ENCODE measurements at places on chromosomes 5 and 9. TPM values are rescaled to one million over a fixed set of nuclear protein-coding genes. Genes with fewer than 3 reads are reported as not detected.
A peak's percentile ranks its signal among the peaks of the same experiment; 100 is the strongest.

DNA sequence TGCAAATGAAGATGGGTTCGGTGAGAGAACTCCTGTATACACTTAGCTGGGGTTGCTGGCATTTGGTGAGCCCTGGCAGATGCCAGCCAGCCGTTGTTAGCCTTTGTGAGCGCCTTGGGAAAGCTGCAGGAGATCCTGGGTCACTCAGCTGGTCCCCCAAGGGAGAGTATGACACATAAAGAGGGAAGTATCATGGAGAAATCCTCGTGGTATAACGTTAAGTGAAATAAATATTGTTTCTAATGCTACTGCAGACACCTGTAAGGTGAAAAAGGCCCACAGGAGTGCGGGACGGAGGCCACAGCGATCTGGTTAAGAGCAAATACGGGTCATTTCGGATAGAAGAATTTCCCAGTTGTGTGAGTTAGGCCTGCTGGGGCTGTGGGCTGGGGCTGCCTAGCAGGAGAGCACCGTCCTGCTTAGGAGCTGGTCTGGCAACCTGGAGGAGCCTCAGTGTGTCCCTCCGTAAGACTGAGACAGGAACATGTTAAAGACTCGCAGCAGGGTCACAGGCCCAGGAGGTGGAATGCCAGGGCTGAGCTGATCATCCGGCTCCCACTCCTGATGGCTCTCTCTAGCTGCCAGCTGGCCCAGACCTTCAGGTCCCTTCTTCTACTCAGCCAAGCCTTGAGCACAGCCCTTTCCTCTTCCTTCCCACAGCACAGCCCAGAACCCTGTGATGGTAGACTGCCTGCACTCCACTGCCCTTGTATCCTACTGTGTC, 4.9 kb downstream of the NKX2-5 start:
- DNase-seq: no peak

GRCh38 chr9:86175743-86176456, 76.5 kb upstream of the GOLM1 start:
- DNase-seq: no peak

Gene DNLZ
- total RNA-seq: 6.1 TPM

- DNase-seq: no peak
Measured at GRCh38 chr9:5764130-5764868, 68.6 kb downstream of the ERMP1 start.

DNA sequence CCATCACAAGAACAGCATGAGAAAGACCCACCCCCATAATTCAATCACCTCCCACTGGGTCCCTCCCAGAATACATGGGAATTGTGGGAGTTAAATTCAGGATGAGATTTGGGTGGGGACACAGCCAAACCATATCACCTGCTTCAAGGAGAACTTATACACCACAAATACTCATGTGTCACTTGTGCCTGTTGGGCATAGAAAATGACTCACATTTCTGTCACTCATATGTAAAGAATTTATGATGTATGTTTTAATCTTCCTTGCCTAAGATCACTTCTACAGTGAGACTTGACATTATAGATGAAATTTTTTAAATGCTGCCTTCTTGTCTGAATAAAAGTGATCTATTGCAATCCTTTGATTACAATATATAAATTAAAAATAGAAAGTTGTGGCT, 23.0 kb upstream of the PRDM6 start:
- no peak for DNase-seq

DNA sequence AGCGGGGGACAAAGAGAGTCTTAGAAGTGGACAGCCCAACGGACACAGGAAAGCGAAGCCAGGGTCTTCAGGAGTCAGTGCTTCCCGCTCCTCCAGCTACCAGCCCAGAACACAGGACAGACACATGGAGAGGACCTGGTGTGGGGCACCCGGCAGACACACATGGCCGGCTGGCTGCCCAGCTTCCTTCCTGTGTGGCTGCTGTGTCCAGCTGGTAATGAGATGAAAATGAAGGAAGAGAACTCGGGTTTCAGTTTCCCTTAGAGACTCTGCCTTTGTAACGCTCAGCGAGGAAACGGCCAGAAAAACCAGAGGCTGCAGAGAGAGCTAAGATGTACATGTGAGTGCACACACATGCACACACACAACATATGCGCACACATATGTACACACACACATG, 87.5 kb downstream of the SECISBP2 start:
- no peak for DNase-seq

DNA sequence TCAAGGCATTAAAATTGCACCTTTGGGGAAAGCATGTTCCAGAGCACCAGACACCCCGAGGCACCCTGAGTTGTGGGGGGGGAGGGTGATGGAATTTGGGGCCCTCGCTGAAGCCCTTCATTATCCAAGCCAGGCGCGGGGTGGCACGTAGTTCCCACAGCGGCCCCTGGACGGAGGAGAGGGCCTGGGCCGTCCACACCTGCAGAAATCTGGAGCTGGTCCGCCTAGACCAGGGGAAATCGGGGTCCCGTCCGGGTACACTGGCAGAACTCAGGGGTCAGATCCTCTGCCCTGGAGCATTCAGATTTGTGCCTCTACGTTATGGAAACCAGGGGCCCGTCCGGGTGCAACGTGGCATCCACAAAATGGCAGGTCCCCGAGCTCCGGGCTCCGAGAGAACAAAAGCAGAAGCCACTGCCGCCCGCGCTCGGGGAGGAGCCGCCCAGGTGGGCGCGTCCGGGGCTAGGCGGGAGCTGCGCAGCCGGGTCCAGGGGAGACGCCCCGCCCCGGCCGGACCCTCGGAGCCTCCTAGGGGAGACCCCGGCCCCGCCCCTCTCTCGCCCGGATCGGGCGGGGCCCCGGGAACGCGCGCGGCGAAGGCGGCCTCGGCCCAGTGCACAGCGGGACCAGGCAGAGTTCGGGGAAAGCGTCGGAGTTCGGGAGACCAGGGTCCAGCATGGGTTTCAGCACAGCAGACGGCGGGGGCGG, at the start of gene PLEKHG4B:
TSS of gene PLEKHG4B (plus strand) at position 613 of the 708 bp plus-strand sequence. CDS start at position 677, 64 bp downstream.
- DNase-seq: no peak

Gene SH2D3C
- 0.18 TPM for total RNA-seq

GRCh38 chr5:10464173-10464572, 22.5 kb downstream of the ROPN1L start:
- no peak for DNase-seq

Gene TAS2R1
- not detected for total RNA-seq

GRCh38 chr5:112025757-112026156, 268.8 kb upstream of the NREP start:
- no peak for DNase-seq

- no peak for DNase-seq
Measured at GRCh38 chr5:146366904-146367303, 28.3 kb downstream of the POU4F3 start.

- DNase-seq: no peak
Measured at GRCh38 chr5:146539973-146540372, 24.0 kb upstream of the GPR151 start.

GRCh38 chr9:120946259-120946658, 19.7 kb upstream of the TRAF1 start:
- peak; percentile 83 for DNase-seq

DNA sequence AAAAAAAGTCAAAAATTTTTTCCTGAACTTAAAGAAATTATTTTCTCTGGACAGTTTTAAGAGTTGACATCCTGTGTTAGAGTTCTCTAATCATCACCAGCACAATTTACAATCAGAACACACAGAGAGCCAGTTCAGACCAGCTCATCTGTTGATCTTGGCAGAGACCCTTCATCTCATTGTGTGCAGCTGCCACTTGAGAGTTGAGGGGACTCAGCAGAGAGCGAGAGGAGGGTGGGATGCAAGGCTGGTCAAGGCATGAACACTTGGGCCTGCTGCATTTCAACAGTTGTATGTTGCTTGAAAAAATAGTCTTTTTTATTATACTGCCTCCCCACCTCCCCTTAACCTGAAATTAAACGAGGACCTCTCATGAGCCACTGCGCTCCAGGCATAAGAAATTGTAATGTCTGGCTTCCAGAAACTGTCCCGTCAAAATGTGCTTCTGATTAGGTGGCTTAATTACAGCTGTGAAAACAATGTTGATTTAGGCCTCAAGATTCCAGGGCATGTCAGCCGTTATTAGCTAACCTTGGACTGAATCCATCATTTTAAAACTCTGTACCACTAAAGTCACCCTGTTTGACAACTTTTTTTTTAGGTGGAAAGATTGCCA, 383.6 kb downstream of the CCDC171 start:
- peak; percentile 63 for DNase-seq

Gene CTNND2
- total RNA-seq: 1.9 TPM

GRCh38 chr5:73338256-73339050, 110.1 kb downstream of the FOXD1 start:
- peak; percentile 74 for DNase-seq

- DNase-seq: no peak
Measured at GRCh38 chr9:133991214-133991921, 756 bp downstream of the VAV2 start.

- DNase-seq: peak; percentile 5
Measured at GRCh38 chr9:78788101-78788500, 491.2 kb downstream of the PSAT1 start.

DNA sequence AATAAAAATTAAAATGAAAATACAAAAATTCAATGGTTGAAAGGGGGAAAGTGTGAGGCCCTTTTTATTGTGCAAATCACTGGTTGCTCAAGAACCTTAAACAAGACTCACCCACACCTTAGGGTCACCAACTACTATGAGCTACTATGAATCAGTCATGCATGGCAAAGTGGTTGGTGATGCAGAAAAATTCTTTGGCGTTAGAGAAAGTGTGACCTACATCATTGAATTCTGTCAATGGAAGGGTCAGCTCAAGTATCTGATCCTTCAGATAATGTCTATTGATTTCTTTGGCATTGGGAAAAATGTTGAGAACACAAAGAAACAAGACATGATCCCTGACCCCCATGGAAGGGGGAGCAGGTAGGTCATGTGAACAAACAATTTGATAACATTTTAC, 149.7 kb upstream of the ADCY2 start:
- DNase-seq: no peak

DNA sequence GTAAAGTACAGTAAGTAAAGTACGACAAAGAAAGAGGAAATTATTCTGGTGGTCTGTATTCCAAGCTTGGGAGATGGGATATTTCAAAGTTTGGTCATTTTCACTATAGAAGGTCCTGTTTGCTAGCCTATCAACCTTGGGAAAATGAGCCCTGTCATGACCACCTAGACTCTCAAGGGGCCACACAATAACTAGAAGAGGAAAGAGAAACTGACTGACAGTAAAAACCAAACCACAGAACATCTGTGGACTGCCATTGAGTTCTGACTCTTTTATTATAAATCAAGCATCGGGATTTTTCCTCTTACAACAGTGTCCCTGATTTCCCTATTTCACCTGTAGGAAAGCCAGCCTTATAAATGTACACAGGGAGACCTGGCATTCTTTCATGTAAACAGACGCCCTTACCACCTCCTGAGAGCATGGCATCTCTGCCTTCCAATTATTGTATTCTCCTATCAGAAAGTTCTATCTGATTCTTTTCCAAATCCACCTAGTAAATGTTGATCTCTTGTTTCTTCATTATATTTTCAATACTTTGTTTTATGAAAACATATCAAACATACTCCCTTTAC, 80.0 kb downstream of the ZNF622 start:
- DNase-seq: no peak

DNA sequence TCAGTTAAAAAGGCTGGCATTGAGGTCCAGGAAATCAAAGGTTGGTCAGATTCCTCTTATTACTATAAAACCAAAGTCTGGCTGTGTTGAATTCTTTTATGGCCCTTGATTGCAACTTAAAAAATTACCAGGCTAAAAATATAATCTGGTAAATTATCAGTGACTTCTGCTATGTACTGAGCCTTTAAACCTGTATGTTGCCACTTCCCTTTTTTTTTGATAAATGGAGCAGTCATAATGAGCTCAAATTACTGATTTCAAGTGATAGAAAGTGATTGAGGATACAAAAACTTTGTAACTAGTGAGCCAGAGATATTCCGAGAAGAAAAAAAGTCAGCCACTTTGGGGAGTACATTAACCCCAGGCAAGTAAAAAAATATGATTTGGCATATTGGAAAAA, 100.1 kb downstream of the GIN1 start:
- no peak for DNase-seq

- peak; percentile 71 for DNase-seq
Measured at GRCh38 chr5:141691867-141692532, 10.0 kb upstream of the ARAP3 start.

DNA sequence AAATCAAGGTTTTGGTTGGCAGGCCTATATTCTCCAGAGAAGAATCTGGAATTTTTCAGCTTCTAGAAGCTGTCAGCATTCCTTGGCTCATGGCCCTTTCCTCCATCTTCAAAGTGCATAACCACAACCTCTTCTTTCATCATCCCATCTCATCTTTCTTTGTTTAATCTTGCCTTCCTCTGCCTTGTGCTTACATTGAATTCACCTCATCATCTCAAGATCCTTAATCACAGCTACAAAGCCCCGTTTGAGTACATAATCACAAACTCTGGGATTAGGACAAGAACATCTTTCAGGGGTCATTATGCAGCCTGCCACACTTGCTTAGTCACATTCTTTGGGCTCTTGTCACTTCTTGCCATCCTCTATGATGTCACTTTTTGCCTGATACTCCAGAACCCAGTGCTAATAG, 130.3 kb downstream of the FOXD1 start:
- peak; percentile 69 for DNase-seq

DNA sequence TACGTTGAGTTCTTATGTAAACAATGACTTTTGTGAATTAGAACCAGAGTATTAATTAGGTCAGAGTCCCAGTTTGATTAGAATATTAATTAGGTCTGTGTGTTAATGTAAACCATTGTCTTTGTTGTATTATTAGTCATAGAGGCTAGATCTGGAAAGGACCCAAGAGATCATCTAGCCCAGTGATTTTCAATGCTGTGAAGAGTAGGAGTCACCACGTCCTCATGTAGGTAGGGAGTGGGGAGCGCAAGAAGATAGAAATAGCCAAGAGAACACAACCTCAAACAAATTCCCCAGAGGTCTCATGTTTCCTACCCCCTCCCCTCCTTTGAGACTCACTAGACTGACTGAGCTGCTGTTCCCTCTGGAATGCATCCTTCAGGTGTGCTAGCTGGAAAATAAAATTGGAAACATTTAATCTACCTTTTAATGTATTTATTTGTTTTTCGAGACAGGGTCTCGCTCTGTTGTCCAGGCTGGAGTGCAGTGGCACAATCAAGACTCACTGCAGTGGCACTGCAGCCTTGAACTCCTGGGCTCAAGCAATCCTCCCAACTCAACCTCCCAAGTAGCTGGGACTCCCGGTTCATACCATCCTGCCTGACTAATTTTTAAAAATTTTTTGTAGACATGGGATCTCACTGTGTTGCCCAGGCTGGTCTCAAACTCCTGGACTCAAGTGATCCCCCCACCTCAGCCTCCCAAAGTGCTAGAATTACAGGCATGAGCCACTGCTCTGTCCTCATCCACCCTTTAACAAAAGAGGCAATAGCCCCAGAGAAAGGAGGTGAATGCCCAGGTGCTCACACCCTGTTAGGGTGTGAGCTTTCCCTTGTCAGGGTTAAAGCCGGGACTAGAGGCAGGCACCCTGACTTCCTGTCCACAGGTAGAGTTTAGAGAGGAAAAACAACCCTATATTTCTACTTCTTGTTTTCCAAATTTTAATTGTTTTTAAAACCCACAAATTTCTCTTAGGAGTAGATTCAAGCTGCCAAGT, 92.9 kb downstream of the INIP start:
- DNase-seq: no peak

DNA sequence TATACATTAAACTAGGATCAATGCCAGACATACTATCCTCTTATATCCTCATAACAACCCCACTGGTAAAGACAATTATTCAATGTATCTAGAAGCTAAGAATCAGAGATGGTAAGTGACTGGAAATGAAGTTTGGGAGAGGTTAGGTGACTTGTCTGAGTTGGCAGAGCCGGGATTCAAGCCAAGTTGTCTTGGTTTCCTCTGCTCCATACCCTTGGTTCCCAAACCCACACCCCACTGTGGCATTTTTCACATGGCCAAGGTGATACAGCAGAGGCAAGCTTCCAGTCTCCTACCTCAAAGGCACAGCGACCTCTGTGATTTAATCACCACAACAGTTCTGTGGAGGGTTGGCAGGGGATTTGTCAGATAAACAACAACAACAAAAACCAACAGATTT, 34.7 kb upstream of the ADRB2 start:
- DNase-seq: no peak

Gene TBC1D13
- 21.0 TPM for total RNA-seq

Measured in fibroblast of the aortic adventitia (primary cell).